Fibroblast of skin of left quadriceps (primary cell): ENCODE measurements at places on chromosomes 5 and 9.

DNA sequence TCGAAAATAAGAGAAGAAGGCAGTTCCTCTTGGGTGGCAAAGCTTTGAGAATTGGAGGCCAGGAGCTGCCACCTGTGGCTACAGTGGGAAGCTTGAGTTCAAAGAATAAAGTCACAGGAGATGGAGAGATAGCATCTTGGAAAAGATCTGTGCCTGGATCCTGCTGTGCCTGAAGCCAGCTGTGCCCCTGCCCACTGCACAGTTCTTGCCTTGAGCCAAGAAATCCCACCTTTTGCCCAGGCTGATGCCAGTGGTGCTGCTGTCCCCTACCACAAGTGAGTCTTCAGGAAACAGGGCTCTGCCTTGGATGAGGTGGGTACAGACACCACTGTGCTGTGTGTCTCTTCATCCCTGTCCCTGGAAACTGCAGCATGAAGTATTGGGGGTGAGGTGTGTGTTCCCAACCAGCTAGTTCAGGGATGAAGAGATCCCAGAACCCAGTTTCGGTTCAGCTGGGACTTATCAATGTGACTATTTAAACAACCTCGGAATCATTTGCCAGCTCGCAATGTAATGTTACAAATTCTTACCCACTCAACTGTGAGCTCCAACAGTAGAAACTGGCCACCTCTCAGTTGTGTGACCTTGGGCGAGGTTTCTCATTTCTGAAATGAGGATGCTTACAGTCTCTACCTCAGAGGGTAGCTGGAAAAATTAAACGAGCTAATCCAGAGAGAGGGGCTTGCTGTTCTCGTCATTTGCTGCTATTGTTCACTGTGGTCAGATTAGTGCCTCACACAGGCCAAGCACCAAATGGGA is 5.9 kb downstream of the IER5L start:
- no peak for DNase-seq

DNA sequence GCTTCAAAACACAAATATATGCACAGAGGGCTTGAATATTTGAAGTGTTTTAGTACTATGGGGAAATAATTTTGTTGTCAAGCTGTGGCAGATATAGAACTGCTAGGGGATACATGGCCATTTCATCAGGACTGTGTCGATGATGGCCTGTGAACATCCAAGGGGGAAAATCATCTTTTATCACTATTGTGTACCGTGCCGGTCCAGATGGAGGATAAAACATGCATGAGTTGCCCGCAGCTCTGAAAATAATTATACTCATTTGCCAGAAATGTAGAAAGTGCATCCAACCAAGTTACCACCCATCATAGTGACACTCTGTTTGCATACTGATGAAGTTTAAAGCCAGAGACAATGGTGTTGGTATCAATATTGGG is 405.9 kb downstream of the ZSWIM6 start:
- DNase-seq: no peak

DNA sequence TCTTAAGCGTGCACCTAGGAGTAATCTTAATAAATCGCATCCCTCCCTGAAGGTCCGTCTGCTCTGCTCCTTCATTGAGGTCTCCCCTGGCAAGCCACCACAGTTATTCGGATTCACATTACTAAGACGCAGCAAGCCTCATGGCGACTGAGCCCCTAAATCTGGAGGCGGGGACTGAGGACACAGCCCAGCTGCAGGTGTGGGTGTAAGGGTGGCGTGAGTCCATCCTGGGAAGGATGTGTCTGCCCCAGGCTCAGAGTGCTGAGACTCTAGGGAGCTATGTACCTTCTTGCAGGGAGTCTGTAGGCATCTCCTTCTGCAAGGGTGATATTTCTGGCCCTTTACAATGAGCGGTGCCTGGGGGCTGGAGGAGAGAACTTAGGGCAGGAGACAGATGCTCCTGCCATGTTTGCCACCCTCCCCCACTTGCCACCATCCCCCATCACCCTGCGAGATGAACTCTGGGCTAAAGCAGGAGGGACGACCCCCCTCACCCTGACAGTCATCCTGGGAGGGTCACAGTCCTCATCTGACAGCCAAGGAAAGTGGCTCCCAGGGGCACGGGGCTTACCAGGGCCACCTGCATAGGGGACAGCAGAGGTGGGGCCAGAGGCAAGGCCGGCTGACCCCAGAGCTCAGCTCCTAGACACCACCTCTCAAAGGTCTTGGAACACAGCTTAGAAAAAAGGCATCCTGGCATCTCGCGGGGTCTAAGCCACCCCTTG is 76.4 kb upstream of the FCN1 start:
- no peak for DNase-seq

GRCh38 chr9:17936365-17936764 is 357.5 kb downstream of the SH3GL2 start:
- DNase-seq: no peak

DNA sequence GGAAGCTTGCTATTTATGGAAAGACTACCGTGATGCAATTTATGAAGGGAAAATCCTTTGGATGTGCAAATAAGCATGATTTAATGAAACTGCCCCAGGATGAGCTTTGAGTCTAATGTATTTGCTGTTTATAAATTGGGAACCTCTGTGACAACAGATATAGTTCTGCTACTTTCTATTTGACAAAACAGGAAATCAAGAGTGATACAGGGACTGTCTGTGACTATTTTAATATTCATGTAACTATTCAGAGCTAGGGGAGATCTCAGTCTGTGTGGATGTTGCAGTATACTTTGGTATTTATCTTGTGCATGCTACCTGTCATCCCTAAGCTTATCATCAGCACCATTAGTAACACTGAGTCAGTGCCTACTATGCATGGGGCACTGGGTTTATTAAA is 132.1 kb downstream of the PDZD2 start:
- DNase-seq: no peak

DNA sequence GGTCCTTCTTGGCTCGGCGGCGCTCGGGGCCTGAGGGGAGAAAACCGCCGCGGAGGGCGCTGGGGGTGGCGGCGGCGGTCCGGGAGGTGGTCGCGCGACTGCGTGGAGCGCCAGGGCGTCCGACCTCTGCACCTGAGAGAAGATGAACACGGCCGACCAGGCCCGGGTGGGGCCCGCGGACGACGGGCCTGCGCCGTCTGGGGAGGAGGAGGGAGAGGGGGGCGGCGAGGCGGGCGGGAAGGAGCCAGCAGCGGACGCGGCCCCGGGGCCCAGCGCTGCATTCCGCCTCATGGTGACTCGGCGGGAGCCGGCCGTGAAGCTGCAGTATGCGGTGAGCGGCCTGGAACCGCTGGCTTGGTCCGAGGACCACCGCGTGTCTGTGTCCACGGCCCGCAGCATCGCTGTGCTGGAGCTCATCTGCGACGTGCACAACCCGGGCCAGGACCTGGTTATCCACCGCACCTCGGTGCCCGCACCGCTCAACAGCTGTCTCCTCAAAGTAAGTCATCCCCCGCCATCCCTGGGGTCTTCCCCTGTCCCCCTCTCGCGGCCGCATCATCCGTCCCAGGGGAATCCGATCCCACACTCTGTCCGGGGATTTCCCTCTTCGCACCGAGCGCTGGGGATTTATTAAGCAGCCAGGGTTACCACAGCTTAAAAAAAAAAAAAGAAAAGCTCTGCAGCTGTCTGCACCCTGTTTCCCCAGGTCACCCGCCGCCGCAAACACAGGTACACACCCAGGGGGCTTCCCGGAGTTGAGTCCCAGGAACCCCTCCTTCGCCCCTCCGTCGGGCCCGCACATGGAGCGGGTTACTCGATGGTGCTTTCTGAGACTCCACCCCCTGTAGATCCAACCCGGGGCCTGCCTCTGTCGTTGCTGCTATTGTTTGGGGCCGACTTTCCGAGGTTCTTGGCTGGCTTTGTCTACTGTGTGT is at the start of gene GTF3C4:
TSS of gene GTF3C4 (plus strand) at position 8 of the 935 bp plus-strand sequence. CDS start at position 143, 135 bp downstream.
- no peak for DNase-seq

- no peak for DNase-seq
Measured at GRCh38 chr5:35416217-35416988, 186.1 kb upstream of the PRLR start.

DNA sequence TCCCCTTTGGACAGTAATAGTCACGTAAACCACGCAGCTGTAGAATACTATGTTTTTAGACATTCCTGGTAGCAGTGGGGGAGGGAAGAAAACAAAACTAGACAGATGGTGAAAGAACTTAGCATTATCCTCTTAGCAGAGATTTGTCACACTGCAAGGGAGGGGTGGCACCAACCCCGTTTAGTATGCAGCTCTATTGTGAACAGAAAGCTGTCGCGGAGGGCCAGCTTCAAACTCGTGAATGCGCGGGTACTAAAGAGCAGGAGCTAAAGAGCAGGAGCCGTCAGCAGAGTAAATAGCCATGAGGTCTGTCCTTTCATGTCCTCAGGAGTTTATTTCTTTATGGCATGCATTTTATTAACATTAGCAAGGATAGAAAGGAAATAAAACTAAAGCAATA is 141.9 kb upstream of the SLC12A2 start:
- DNase-seq: no peak

DNA sequence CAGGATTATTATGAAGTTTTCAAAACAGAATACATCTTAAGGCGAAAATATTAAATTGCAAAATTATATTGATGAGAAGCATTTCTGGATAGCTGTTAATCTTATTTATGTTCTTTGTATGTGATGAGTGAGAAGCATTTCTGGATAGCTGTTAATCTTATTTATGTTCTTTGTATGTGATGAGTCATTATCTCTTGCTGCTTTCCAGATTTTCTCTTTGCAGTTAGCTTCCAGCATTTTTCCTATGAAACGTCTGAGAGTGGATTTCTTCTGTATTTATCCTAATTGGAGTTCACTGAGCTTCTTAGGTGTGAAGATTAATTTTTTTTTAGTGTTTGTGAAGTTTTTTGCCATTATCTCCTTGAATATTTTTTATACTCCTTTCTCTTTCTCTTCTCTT is 8.2 kb downstream of the TMEM232 start:
- DNase-seq: peak; percentile 52

DNA sequence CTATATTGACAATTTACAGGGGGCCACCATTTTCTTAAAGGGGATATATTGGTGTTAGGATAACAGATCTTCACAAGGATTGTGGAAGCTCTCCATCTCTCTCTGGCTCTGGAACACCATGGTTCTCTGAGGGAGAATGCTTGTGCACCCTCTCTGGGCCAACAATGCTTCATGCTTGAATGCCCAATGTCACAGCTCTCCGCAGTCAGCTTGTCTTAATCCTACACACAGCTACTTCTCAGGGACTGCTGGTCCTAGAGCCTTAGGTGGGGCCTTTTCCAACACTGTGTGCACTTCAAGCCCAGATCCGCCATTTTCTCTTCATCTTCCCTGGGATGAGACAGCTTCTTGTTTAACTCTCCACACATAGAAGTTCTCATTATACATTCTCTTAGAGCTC is 6.9 kb upstream of the PDLIM4 start:
- DNase-seq: no peak

- DNase-seq: no peak
Measured at GRCh38 chr5:6084376-6084775, 294.0 kb downstream of the MED10 start.

DNA sequence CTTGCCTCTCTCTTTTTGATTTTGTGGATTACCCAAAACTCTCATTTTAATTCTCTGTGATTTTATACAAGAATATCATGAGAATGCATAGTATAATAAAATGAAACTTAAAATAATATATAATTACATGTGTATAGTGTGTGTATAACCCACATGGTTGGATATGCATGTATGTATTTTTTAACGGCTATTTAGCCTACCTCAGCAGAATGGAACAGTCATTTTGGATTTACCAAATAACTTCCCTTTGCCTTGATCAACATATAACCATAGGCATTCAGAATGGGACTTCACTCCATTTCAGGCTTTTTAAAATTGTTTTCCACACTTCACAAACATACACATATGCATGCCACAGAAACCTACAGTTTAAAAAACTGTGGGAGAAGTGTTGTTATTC is 161.2 kb downstream of the SLF1 start:
- DNase-seq: no peak

DNA sequence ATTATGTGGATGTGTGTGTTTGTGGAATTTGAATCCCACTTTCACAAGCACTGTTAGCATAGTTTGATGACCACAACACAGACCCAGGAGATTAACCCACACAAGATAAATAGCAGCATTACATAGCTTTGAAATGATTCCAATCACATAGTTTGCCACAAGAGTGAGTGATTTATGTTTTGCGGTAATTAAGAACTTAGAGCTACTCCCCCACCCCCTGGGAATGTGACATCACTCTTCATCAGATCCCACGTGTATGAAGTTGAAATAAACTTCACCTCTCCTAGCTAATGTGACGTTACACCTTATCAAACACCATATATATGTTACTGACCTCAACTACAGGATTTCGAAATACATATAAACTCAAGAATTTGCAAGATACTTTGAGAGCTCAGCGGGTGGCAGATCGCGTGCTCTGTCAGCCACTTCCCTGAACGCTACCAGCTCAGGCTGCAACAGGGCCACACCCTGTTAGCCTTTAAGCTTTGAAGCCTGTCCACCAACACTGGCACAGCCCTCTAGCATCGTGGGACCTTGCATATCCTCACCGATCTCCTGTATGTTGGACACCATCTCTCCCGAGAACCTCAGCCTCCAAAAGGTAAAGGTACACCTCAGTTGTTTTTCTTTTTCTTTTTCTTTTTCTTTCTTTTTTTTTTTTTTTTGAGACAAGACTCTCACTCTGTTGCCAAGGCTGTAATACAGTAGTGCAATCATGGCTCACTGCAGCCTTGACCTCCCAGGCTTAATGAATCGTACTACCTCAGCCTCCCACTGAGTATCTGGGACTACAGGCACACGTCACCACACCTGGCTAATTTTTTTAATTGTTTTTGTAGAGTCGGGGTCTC is 1.7 kb upstream of the AGTPBP1 start:
- peak; percentile 82 for DNase-seq
